ENCODE measurements at places on chromosomes 5 and 9.

DNA sequence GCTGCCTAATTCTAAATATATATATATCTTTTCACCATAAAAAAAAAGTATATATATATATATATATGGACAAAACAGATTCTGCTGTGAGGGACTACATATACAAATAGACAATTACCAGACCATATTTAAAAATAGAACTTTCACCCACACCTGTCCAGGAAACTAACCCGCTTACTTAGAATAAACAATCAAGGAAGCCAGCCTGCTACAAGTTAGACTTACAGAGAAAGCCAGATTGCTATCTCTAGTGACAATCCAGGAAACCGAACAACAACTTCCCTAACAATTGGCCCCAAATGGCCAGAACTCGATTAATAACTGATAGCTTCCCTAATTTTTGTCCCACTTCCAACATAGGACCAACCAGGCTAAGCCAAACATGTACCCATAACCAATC lies 5.9 kb downstream of the GLDC start:
- no peak for DNase-seq

GRCh38 chr5:54018438-54018837 lies 291.9 kb downstream of the ARL15 start:
- no peak for DNase-seq

GRCh38 chr5:55991768-55992486 lies 2.8 kb downstream of the IL6ST start:
- peak; percentile 10 for DNase-seq

DNA sequence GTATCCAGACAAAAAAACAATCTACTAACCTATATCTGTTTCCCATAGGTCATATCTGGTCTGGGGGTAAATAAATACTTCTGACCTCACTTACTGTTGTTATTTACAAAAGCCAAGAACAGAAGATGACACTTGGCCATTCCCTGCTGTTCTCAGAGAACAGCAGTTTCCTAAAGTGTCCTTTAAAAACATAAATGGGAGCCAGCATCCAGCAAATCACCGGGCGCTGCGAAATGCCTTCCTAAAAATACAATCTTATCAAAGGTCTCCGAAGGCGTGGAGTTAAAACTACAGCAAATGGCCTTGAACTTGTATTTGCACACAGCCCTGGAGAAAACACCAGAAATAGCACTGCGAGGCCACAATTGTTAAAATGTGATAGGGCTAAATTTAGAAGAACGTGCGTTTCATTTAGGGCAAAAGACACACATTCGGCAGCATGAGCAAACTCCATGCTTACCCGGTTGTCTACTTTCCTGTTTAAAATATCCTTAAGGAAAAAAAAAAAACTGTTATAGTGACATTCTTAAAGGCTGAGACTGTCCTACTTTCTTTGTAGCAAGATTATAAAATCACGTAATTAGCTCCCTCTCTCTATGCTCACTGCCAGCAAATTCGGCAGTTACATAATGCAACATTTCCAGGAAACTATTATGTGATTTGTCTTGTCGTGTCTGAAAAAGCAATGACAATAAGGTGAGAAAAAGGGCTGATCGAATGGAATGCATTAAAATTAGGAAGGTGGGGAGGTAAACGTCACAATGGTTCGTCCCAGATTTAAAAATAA lies 1.5 kb downstream of the NFIL3 start:
- peak; percentile 30 for DNase-seq

DNA sequence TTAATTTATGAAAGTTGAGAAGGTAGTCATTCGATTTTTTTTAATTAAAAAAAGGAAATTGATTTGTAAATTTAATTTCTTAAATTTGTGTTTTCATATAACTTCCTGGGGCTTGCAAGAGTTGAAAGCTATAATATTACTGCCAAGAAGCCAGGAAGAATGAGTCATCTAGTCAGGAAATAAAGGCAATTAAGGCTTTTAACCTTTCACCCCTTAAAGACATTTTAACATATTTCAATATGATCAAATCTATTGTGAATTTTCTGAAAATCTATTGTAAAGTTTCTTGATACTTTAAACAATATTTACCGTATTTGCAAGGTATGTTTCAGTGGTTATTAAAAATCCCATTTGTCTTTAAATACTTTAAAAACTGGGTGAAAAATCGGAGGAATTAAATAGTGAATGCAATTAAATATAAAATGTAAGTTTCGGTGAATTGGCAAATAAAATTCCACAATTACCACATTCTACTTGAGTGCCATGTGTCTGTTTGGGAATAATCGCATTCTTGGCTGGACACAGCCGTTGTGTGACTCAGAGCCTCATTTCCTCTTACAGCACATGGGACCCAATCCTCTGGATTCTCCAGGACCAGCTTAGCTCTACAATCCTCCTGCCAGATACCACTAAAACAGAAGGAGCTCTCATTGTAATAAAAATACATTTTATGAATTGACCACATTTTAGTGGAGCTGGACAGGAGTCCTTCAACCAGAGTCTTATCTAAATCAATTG lies 310.7 kb downstream of the HCN1 start:
- peak; percentile 44 for DNase-seq

- DNase-seq, result no peak
These were observed 50.0 kb upstream of the SH3GL2 start for GRCh38 chr9:17528859-17529258.

GRCh38 chr9:133521122-133522072 lies 3.4 kb downstream of the MYMK start:
- no peak for DNase-seq

DNA sequence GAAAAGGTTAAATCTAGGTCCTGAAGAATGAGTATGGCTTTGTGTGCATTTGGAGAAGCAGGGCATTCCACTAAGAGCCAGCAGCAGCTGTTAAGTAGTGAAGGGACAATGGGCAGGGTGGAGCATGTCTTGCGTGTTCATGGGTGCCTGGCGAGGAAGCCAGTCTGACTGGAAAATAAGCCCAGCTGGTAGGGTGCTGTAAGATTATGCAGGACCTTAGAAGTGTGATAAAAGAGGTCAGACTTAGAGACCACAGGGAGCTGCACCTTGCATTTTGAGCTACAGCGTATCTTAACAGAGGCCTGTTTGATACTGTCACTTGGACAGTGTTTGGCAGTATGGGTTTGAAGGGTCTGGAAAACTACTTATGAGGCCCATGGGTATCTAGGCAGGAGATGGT lies 131.7 kb upstream of the ELL2 start:
- DNase-seq, result no peak

GRCh38 chr9:13128266-13128860 lies 151.1 kb downstream of the MPDZ start:
- DNase-seq, result no peak

DNA sequence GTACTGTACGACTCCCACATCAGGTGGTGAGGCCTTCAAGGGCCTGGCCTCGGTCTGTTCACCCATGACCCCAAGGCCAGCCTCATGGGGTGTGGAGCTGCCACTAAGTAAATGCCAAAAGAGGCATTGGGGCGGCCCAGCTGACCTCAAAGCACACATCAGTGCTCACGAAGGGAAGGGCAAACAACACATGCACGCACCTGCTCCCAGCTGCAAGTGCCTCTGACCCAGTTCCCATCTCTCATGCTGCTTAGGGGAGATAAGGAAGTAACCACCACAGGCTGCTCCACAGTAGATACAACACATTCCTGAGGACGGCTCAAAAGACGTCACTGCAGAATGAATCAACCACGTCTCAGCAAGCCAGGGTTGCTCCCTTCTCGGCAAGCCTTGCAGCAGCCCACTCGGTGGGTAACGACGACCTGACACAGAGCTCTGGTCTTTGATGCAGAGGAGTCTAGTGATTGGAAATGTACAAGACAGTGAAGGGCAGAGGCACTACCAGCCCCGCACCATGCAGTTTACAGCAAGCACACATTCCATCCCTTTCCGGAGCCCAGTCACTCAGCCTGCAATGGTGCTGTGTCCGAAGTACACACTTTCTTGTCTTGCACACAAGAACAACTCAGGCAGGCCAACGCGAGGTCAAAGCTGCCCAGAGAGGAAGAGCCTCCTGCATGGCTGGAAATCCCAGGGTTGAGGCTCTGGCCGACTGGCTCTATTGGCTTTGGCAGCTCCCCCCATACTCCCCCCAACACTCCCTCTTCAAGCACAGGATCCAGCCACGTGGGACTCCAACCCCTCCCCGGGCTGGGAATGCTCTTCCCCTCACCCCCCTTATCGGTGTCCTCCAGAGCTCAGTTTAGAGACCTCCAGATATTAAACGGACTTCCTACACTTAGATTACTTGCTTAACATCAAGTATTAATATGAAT lies 31.8 kb downstream of the FABP6 start:
- DNase-seq, result peak; percentile 65

DNA sequence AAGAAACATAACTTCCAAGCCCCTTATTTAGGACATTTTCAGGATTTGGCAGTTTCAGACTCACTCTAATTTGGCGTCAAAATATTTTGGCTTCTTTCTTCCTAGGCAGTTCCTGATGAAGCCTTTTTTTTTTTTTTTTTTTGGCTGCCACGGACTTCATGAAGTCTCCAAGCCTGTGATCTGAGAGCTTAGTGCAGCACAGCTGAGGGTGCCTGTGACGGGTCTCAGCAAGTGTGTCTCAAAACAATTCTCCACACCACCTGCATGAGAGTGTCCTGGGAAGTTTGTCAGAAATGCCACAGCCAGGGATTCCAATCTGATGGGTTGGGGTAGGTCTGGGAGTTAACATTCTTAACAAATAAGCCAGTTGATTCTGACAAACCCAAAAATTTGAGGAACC lies 6.0 kb upstream of the ESM1 start:
- DNase-seq, result no peak

DNA sequence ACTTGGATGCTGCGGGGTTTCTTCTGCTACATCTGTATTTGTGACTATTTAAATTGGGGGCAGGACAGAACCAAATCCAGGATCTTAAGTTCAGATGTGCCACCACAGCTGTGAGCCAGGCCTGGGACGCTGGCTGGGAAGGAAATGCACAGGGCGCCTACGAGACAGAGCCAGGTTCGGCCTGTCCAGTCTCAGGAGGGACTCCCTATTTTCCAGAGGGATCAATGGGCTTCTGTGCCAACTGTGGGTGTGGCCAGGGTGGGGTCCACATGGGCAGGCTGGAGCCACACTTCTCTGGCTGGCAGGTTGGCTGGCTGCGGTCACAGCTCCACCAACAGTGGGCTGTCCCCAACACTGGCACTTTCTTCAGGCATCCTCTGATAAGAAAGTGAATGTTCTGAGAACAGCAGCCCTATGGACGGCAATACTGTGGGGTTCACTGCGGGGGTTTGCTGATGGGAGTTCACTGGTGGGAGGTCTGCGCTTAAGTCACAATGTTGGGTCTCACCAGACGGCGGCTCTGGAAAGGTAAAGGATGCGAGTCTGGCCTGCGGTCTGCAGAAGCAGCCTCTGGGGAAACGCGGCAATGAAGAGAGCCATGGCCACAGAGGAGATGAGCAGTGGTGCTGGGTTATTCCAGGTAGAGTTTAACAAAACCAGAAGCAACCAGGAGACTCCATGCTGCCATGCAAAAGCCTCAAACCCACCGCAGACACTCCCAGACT lies 78.1 kb downstream of the DAP start:
- DNase-seq, result no peak

DNA sequence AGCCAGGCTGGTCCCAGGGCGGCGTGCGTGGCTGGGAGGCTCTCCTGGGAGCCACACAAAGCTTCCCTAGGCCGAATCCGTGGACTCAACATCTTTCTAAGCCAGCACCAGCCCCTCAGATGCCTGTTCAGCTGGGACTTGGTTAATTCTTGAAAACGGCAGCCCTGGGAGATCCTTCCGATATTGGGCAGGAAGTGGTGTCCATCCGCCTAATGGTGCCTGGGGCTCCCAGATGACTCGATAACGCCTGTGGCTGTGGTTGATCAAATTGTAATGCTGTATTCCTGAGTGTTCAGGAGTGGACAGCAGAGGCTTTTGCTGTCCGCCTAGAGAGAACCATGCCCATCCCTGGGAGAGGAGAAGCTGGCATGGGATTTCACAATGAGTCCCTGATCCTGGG lies 14.1 kb downstream of the KCNT1 start:
- no peak for DNase-seq

DNA sequence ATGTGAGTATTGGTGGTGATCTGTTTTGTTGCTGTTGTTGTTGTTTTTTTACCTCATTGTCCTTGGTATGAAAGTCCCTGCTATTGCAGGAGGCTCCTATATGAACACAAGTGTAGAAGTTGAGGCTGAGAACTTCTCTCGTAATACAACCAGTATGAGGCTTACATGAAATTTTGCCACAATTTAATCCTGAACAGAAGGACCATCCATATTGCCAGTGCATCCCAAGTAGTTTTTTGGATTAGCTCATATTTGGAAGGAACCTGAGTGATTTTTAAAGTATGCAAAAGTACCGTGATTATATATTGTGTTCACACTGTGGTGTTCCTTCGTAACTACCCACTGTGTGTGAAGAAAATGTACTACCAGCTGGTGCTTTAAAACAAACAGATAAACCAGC lies 2095.5 kb upstream of the WWC1 start:
- no peak for DNase-seq

DNA sequence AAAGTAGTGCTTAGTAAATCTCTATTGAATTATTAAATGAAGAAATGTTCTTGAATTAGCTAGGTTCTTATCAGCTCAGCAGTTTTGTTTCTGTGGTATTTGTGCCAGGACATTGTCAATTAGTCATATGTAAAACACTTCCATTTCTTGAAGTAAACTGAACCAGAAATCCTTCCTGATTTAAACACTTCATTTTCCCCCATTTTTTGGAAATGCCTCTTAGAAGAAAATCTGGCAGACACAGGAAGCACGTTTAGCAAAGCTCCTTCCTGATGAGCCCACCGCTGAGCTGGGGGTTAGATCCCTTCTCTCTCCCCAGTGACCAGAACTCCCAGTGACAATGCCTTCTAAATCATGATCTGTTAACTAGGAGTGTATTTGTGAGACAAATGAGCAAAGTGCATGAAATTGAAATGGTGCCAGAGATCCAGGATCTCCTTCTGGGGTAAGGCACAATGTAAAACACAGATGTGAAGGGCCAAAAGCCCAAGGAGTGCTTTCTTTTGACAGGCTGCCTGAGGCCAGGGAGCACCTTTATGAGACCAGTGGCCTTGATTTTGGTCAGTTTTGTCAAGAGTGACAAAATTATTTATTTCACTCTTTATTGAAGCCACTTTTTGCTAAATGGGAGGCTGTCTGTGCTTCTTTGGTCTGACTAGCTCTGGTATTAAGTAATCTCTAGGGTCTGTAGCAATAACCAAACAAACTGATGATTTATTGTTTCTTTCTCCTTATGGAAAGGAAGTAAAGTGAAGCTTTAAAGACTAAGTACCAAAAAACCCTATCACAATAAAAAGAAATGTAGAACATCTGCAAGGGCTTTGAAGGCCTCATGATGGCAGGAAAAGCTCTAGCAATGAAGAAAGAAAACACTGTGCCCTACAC lies 25.5 kb upstream of the RUSC2 start:
- DNase-seq, result peak; percentile 78

DNA sequence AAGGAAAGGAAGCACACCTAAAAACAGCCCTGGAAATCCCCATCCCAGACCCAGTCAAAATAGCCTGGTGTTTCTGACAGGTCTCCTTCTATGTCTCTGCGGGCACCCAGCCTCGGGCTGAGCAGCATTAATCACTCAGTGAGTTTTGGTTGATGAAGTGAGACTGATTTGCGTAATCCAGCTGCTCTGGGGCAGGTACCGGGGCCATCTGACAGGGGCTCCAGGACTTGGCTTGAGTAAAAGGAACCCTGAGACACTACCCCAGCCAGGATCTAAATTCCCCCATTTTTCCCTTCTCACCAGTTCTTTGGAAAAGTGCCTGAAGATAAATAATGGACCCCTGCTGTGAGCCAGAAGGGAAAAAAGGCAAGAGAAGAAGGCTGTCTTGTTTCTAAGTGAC lies 596 bp downstream of the SLC28A3 start:
- no peak for DNase-seq
